ENCODE measurements at places on chromosomes 11 and 22.

DNA sequence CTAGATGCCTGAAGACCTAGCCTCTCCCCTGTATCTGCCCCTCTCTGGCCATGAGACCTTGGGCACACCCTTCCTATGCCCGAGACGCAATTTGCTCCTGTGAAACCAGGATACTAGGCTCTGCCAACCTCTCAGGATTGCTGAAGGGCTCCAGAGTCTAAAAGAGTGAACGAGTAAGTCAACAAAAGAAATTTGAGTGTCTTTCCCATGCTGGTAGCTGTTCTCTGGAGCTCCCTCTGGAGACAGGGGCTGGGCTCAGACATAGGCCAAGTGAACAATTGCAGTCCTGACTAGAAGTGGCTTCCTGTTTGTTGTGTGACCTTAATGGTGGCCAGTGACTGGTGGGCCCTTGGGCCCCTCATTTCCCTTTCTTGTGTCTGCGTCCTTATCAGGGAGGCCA is 189.0 kb upstream of the NARS2 start:
- DNase-seq: no peak

DNA sequence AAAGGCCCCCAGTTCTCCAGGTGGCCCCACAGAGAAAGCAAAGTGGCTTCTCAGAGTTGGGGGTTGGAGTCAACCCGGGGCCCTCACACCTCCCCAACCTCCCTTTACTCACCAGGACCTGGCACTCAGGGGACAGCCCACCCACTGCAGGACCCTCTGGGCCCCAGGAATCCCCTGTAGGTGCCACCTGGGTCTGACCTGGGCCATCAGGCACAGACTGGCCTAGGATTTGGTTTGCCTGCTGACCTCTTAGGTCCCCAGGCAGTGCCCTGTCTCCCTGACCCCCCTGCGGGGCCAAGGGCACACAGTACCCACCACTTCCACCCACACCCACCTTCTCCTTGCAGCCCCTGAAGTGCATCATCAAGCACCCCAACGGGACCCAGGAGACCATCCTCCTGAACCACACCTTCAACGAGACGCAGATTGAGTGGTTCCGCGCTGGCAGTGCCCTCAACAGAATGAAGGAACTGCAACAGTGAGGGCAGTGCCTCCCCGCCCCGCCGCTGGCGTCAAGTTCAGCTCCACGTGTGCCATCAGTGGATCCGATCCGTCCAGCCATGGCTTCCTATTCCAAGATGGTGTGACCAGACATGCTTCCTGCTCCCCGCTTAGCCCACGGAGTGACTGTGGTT is 16.0 kb downstream of the POLR3H start:
- no peak for DNase-seq

DNA sequence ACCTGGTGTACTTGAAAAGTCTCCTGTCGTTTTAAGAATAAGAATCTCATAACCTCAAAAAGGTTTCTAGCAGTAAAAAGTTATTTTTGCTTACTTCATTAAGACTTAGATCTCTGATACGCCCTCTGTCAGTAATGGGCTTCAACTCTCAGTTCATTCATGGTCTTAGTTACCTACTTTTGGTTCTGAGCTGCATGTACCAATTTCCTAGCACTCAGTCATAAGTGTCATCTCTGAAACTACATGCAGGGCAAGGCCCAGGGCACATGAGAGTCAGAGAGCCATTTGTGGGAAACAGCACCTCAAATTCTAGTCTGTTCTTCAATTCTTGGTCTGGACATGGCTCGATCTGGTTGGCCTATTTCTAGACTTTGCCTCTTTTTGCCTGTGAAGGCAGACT is 838.4 kb downstream of the FAM181B start:
- DNase-seq: no peak

DNA sequence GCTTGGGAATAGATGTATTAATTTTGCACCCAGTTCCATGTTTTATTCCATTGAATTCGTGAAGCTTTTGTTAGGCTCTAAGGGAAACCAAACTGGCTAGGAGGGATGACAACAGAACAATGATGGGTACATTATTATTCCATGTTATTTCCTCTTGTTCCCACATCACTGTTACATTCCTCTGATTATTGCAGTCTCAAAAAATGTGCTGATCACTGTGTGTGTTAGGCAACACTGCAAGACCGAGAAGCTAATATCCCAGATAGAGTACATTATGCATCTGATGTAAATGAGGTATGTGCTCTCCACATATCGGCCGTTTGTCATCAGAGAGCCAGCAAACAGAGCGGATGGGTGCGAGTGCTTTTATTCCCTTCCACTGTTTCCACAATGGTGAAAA is 327.9 kb downstream of the SOX6 start:
- DNase-seq: no peak

DNA sequence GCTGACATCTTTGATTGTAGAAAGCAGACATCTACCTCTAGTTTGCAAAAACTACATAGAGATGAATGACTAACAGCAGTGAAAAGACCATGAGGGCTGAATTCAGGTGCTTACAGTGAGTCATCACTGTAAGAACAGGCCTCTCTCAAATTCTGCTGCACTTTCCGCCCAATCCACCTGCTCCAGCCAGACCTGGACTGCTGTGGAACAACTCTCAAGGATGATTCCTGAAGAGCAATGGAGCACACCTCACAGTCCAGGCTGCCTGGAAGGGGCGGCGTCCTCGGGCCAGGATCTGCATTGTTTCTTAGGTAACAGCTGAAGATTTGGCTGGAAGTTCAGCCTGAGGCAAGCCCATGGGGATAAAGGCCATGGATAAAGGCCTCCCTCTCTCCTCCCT is 15.1 kb downstream of the APOL2 start:
- no peak for DNase-seq

DNA sequence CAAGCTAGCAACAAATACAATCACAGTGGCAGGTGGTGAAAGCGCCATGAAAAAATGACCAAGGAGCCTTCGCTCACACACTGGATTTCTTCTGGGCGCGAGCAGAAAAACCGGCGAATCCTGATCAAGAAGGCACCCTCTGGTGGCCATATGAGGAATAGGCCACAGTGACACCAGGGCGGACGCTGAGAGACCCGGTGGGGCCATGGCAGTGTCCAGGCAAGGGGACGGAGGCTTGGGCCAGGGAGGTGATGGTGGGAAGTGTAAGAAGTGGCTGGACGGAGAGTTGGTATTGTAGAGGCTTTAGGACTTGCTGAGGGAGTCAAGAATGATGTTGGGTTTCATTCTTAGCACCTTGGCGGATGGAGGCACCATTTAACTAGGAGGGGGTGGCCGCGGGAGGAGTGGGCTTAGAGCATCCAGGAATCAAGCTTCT is 16.9 kb upstream of the RAC2 start:
- peak; percentile 37 for DNase-seq

GRCh38 chr11:105177658-105178057 is 38.1 kb upstream of the CARD18 start:
- peak; percentile 88 for DNase-seq

- DNase-seq: peak; percentile 34
Measured at GRCh38 chr22:17742527-17742902, 31.8 kb downstream of the BID start.

- DNase-seq: peak; percentile 87
Measured at GRCh38 chr11:72040491-72041363, 39.6 kb downstream of the NUMA1 start.

DNA sequence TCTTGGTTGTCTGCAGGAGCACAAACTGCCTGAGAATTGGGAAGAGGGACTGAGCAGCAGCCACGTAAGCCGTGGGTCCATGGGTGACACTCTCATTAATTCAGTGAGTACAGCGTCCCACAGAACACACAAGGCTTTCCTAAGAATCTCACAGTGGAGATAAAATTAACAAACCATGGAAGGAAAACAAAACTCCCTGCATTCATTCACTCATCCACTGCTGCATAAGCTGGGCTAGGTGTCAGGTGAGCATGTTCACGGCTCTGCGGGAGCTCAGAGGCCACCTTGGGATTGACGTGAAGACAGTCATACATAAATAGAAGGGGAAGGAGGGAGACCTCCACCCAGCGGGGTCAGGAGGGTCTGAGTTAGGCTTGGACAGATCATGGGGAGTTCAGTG is 1442.7 kb downstream of the TBC1D22A start:
- DNase-seq: no peak

GRCh38 chr11:46114961-46115360 is 6.3 kb downstream of the PHF21A start:
- no peak for DNase-seq

- no peak for DNase-seq
Measured at GRCh38 chr11:11237070-11237832, 115.8 kb downstream of the CSNK2A3 start.

DNA sequence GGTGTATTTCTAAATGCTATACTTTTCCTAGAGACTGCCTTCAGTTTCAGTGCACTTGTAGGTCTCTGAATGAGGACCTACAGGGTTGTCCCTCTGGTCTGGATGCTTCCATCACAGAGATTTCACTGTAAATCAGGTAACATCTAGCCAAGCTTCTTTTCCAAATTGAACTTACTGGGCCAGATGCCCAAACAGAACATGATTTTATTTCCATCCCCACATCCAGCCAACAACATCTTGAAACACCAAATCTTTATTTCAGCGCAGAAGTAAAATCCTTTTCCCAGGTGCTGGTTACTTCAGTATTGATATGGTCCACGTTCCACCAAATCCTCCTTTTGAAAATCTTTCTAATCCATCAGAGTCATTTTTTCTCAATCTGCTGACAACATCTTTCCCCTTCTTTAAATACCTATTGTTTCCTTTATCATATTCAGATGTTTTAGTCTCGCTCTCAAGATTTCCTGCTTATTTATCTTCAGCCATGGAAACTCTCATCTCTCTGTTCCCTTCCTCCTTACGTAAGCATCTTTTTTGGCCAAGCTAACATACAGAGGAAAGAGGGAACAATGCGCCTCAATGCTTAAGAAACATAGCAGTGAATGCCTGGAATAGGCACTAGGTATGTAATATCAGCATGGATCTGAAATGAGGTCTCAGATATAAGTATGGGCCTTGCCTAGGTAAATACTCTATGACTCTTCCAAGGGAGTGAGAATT is 201.2 kb upstream of the MTNR1B start:
- DNase-seq: no peak

GRCh38 chr11:93017821-93018690 is 48.6 kb downstream of the MTNR1B start:
- peak; percentile 37 for DNase-seq

DNA sequence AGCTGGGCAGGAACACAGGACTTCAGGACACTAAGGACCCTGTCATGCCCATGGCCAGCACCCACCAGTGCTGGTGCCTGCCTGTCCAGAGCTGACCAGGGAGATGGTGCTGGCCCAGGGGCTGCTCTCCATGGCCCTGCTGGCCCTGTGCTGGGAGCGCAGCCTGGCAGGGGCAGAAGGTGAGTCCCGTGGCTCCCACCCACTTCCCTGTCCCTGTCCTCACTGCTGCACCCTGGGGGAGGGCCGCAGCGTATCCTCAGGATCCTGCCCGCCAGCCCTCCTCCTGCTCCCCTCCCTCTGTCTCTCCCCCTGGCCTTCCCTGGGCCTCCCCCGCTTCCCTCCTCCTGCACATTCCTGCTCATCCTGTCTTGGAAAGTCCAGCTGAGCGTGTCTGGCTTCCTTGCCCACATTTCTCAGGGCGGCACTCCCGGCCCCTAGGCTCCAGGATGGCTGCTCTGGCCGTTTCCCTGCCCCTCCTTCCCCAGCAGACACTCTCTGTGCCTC is 8.7 kb downstream of the CSF2RB start:
- DNase-seq: no peak

DNA sequence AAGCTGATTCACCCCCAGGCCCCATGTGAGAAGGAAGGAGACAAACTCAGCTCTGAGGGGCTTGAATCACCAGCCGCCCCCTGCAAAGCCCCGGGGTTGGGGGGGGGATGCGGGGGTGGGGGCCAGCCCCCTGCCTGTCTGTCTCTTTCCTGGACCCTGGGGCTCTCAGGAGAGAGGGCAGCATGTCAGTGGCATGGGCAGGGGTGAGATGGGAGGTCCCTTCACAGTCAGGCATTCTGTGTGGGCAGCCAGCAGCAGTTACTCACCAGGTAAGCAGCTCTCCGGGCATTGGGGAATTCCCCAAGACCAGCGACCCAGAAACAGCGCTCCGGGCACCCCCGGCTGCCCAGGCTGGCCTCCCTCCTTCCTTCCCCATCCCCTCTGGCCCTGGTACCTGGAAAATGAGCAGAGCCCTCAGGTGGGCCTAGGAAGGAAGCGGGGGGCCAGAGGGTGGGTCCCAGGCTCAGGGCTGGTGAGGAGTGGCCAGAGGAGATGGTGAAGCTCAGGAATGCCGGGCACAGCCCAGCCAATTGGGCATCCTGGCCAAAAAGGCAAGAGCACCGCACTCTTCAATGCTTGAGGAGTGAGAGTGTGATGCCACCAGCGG is 4.2 kb upstream of the LIF start:
- DNase-seq: no peak

DNA sequence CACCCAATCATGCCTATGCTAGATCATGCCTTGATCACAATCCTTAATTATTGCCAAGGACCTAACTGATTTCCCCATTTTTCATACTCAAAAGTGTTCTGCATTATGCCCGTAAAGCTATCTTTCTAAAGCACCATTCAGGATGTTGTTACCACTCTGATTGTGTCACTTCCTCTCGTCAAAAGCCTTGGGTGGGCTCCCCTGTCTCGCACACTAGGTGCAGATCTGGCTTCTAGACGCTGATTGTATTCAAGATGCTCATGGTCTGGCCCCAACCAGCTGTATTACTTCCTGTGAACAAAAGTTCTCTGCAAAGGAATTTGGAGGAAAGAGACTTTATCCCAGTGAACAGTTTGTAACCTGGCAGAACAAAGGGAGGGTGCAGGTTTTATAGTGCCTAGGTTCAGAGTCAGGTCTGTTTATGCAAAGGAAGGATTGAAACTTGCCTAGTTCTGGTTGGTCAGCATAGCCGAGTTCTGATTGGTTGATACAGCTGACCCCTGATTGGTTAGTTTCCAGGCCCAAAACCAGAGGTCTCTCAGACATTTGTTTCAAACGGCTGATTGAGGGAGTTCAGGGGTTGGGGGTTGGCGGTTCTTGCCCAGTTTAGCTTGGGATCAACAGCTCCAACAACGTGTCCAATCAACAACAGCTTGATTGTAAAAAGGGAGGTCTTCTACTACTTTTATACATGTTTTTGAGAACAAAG is 25.4 kb downstream of the ATG13 start:
- DNase-seq: no peak

- DNase-seq: no peak
Measured at GRCh38 chr11:6480299-6480914, 724 bp downstream of the ARFIP2 start.
